ENCODE measurements at places on chromosomes 12 and 14. TPM values are rescaled to one million over a fixed set of nuclear protein-coding genes. Genes with fewer than 3 reads are reported as not detected.

SYCP3 gene
- total RNA-seq, result not detected

PMEL gene
- total RNA-seq, result 36.9 TPM

TTC5 gene
- total RNA-seq, result 25.6 TPM

LRRK2 gene
- 2.1 TPM for total RNA-seq

DNA sequence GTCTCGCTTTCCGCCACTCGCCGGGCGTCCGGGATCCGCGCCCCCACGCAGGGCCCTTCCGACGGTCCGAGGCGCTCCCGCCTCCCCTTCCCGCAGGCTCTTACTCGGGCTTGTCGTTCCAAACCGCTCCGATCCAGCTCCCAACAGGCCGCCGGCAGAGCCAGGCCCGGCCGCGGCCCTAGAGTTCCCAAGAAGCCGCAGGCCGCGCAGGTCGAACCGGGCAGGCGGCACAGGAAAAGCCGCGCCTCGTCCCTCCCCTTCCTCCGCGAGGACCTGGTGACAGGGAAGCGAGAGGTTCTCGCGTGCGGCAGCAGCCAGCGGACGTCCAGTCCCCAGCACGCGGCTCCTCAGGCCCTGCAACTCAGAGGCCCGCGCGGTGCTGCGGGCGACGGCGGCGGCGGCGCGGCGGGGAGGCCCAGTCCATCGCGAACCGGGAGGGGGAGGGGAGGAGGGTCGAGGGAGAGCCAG lies 272 bp downstream of the HECTD1 start:
- DNase-seq, result no peak

- DNase-seq, result no peak
These were observed 381.7 kb upstream of the DDHD1 start for GRCh38 chr14:53534841-53535240.

DNA sequence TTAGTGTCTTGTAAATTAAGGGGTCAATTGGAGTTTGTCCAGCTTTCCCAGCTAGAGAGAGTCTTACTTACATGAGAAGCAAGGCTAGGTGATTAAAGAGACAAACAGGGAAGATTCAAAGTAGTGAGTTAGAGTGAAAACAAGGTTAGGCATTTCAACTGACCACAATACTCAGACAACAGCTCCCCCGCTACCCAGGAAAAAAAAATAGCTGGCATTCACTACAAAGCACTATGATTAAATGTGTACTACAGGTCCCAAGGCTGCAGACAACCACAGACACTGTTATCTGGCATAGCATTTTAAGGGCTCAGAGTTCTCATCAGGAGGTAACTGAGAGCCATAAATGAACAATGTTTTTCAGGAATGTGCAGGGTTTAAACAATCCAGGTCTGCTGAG lies 680.9 kb downstream of the TMEM121 start:
- no peak for DNase-seq

GRCh38 chr12:33634544-33634943 lies 194.9 kb upstream of the SYT10 start:
- no peak for DNase-seq

GRCh38 chr12:78248321-78248720 lies 417.6 kb downstream of the NAV3 start:
- no peak for DNase-seq

GRCh38 chr12:72197790-72198189 lies 74.4 kb upstream of the TRHDE start:
- DNase-seq, result no peak

- DNase-seq, result no peak
These were observed 8.7 kb upstream of the GPR19 start for GRCh38 chr12:12704593-12705230.

Measured in neural crest cell (in vitro differentiated cells).